ENCODE measurements at places on chromosomes 5 and 9.

GRCh38 chr9:72633966-72634365 lies 112.6 kb downstream of the TMC1 start:
- DNase-seq, result no peak

DNA sequence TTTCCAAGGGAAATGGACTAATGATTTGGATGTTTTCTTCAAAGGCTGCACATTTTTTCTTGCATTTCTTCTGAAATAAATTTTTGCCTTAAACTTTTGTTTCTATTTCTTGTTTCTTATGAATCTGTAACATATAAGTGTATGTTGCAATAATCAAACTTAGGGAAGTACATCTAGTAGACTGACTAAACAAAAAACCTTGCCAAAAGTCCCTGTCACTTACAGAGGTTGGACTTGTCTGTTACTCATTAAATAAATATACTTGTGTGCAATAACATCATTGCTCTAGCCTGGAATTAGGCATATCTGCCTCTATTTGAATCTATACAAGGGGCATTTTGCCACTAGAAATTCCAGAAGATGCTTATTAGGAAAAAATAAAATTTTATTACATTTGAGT lies 56.6 kb downstream of the C6 start:
- no peak for DNase-seq

DNA sequence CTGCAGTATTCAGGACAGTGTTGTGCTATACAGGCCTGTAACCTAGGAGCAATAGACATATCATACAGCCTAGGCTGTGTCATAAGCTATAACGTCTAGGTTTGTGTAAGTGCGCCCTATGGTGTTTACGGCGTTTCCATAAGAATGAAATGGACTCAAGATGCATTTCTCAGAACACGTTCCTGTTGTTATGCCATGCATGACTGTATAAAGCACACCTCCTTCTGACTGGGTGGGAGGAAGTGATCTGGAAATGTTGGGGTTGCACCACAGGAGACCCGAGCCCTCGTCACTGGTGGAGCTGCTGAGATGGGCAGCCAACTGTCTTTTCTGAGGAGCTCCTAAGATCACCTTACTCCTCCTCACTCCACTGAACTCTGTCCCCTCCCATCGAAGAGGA lies 391.3 kb upstream of the DAP start:
- DNase-seq, result no peak

GRCh38 chr5:62587737-62588136 lies 9.1 kb downstream of the LRRC70 start:
- no peak for DNase-seq

DNA sequence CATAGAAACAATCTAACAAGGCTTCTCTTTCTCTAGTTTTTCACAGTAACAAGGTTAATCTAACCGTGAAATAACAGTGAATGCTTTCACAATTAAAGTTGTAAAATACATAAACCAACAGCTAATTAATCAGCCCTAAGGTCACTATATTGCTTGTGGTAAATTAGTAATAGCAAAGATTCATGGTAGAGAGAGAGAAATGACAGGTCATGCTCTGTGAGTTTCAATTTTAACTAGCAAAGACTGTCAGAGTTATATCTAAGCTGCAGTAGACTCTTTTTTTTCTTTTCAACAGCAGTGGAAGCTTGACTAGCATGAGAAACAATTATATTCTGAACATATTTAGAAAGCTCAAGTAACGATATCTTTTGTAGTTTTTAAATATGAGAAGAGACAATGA lies 1068.0 kb downstream of the MAT2B start:
- no peak for DNase-seq

DNA sequence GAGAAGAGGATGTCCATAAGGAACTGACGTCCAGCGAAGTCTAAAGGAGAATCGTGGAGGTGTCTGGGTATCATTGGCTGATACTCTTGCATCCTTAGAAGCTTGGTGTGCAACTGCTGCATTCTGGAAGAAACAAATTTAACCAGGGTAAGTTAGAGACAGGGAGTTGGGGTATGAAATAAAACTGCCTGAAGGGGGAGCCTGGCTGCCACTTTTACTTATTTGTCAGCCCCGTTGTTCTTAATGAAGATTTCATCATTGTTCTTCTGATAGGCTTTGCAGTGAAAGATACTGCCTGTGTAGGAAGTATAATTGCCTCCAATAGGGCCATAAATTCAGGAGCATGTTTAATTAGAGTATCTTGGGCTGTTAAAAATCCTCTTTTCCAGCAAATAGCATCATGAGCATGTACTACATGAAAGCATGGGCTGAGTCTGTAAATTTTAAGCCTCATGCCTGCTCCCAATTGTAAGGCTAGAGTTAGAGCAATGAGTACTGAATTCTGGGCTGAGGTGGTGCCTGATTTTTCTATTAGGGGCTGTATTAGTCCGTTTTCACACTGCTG lies 1264.5 kb upstream of the ACO1 start:
- peak; percentile 27 for DNase-seq

DNA sequence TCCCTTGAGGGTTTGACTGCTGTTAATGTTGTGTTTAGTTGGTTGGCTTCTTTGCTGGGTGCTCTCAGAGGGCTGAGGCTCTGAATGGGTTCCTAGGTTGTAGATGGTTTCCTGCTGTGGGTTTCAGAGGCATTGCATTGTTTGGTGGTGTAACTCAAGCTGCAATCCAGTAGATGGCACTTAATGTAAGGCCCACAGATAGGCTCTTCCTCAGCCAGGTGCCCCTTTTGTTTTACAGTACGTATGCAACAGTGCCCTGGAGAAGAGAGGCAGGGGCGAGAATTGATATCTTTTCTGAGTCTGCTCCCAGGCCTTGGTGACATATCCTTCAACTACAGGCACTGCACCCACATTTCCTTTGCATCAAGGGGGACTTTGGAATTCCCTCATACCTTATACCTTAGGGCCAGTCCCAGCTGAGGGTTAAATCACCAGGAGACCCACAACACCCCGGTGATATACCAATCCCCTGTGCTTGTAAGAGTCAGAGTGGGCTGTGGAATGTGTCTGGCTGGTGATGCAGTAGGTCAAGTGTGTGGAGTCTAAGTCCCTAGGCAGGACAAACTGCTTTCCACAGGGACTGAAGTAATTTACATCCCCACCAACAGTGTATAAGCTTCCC lies 7.0 kb upstream of the UGT3A2 start:
- DNase-seq, result peak; percentile 41

GRCh38 chr9:136302527-136302926 lies 1.4 kb downstream of the CCDC187 start:
- no peak for DNase-seq

DNA sequence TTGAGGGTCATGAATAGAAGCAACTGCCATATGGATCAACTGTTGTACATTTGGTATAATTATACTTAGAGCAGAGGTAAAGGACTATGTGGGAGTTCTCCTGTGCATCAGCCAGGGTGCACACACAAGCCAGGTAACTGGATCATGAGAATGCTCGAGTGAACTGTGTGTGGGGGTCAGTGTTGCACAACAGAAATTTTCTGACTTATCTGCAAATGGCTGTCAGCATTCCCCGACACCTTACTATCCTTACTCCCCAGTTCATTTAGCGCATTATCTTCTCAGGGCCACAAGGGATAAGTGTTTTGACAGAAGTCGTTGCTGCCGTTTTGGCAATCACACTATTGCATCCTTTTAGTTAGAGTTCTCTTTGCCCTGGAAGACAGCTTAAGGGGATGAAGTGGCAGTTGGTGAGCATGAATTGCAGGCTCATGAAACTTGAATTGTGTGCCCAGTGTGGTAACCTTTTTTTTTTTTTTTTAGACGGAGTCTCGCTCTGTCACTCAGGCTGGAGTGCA lies 1.7 kb downstream of the CANX start:
- DNase-seq, result no peak

- DNase-seq, result no peak
Observed at GRCh38 chr9:94875300-94876020, 149.0 kb downstream of the AOPEP start.

DNA sequence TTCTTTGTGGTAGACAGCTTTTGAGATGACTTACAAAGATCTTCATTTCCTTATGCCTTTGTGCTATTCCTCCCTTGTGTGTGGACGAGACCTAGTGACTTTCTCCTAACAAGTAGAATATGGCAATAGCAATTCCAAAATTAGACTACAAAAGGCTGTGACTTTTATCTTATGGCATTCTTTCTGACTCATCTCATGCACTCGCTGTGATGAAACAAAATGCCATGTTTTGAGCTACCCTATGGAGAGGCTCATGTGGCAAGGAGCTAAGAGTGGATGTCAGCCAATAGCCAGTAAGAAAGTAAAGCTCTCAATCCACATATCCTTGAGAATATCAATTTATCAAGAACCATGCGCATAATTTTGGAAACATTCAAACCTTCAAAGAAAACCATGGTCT lies 380.5 kb upstream of the SMC2 start:
- DNase-seq, result no peak

DNA sequence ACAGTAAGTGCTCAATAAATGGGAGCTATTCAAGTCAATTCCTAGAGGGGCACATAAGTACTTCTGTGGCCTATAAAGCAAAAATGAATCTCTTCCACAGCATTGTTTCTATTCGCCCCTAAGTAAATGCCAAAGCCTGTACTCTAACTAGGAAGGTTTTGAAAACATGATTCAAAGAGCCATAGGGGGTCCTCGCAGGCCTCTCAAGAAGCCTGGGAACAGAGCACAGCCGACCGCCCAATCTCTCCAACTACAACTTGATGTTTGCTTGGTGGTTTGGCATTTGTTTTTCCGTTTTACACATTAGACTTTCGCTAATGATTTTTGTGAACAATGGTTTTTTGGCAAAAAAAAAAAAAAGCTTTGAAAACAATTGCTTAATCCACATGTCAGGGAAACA lies 19.4 kb downstream of the EFNA5 start:
- DNase-seq, result no peak
